ENCODE measurements at places on chromosomes 11 and 22.

DNA sequence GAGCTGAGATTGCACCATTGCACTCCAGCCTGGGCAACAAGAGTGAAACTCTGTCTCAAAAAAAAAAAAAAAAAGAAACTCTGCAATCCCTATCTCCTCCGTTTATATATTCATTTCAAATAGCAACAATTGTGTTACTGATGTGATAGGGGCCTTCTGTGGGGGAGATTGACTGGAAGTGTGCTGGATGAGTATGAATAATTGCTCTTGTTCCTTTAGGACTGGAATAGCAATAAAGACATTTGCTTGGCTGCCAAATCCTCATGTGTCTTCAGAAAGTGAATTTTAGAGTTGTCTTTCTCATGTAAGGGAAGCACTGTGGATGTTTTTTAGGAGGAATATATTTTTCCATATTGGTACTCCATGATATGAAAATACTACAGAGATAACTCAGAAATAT lies 21.1 kb upstream of the ME3 start:
- no peak for DNase-seq

GRCh38 chr11:48088682-48089050 lies 108.3 kb downstream of the PTPRJ start:
- peak; percentile 17 for DNase-seq

GRCh38 chr11:67464411-67465188 lies 4.5 kb downstream of the TMEM134 start:
- peak; percentile 86 for DNase-seq

GRCh38 chr22:25749420-25750169 lies 7.6 kb downstream of the MYO18B start:
- DNase-seq = no peak

DNA sequence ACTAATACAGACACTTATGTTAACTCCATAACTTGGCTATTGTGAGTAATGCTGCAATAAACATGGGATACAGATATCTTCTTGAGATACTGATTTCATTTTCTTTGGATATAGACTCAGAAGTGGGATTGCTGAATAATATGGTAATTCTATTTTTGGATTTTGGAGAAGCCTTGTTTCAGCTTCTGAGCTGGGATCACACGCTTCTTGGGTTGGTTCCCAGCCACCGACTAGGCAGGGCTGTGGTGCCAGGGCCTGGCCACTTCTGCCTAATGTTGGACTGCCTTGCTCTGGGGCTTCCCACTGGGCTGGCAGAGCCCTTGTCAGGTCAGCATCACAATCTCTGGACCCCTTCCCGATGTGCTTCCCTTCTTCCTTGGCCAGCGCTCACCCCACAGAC lies 14.0 kb upstream of the MCHR1 start:
- no peak for DNase-seq

DNA sequence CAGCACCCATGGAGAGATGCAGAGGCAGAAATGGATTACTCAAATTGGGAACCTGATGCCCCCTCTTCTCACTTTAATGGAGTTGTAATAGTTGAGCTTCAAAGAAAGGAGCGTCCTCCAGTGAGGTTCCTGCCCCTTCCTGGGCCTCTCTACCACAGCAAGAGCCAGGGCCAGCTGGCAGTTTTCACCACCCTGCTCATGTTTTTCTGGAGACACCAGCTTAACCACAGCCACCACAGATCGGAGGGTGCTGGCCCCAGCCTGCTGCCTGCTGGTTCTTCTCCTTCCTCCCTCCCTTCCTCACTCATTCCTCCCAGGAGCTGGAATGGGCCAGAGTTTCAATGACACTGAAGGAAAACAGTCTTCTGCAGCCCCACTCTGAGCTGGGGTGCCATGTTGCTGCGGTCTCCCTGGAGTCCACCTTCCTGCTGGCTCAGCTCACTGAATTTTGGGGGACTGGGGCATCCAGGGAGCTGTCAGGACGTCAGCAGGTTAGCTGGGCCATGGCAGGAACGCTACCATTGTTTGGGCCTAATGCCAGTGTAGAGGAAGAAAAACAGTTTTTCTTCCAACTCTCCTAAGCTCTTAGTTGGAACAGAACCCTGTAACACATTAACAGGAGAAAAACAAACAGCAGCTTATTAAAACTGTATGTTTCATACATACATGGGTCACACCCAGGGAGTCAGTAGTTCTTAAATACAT lies 57.7 kb downstream of the TRAF6 start:
- DNase-seq = no peak

GRCh38 chr11:70594031-70594430 lies 195.7 kb downstream of the CTTN start:
- no peak for DNase-seq

DNA sequence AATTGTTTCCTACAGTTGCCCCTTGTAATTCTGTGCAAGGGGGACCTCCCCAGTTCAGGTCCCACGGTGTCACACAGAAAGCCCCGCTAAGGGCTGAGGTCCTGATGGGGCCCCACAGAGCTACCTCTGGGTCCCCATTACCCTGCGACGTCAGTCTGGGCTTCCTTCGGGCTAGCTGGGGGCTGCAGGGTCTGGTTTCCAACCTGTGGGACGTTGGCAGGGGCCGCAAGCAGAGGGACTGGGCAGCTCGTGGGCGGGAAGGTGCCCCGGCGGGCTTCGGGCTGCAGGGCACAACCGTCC lies 698 bp downstream of the SLC37A4 start:
- no peak for DNase-seq

DNA sequence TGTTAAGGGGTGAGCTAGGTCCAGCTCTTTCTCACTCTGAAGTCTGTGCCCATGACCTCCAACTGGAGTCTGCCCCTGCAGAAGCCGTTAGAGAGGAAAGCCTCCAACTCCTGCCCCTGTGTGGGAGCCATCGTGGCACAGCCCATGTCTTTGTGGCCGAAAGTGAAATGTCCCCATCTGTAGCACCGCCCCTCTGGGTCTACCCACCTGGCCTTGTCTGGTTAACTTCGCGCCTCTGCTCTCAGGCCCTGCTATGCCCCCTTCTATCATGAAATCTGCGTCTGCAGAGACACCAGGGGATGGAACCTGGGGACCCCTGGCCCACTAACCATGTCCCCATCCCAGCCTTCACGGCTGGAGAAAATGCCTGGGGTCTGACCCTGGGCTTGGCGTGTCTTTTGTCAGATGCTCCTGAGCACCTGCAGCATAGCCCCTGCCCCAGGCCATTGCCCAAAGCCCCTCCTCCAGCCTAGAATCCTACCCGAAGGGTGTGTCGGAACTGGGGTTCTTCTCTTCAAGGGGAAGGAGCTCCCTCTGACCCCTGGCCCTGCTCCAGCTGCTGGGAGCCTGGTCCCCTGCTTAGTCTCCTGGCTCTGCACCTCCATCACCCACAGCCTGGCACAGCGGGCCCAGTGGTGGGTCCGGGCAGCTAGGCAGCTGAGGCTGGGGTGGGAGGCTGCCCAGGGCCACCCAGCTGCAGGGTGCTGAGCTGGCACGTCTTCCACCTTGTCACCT lies 35.8 kb upstream of the HMOX1 start:
- DNase-seq = no peak

DNA sequence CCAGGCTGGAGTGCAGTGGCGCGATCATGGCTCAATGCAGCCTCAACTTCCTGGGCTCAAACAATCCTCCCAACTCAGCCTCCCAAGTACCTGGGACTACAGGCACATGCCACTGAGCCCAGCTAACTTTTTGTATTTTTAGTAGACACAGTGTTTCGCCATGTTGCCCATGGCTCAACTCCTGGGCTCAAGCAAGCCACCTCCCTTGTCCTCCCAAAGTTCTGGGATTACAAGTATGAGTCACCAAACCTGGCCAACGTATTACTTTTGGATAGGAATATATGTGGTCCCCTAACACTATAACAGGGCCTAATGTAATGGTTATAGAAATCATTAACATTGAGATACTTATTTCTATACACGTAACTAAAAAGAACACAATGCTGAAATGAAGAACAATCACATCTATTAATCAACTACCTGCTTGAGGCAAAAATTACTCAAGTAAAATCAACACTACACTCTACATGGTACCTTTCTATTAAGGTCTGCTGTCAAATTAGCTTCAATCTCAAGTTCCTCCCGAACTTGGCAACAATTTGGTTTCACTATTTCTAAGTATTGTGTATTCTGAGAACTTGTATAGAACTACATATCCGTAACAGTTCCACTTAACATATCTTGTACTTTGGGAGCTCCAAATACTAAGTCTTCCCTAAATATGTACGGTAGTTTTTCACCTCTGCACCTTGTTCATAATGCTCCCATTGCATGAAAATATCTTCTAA lies 124.9 kb downstream of the FCHSD2 start:
- no peak for DNase-seq

DNA sequence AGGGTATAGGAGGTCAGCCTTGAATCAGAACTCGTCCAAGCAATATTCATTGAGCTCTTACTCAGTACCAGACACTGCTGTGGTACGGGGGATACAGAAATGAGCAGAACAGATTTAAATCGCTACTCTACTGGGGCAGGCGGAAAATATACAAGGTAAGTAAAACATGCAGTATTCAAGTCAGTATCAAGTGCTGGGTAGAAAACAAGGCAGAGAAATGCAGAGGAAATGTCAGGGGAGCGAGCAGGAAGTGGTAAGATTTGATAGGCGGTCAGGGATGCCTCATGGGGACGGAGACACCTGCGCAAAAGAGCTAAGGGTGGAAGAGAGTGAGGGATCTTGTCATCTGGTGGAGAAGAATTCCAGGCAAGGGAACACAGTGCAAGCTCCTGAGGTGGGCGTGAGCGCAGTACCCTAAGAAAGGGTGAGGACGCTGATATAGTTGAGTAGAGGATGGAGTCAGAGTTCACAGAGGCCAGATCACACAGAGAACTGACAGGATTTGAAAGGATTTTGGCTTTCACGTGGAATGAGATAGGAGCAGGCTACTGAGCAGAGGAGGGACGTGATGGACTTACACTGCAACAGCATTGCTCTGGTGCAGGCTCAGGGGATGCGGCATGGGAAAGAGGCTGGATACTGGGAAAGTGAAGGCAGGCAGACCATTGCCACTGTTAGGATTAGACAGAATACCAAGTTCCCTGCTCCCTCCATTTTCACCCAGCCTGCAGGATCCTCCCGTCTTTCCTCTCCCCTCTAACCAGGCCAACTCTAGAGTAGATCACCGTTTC lies 35.8 kb downstream of the SC5D start:
- DNase-seq = no peak

DNA sequence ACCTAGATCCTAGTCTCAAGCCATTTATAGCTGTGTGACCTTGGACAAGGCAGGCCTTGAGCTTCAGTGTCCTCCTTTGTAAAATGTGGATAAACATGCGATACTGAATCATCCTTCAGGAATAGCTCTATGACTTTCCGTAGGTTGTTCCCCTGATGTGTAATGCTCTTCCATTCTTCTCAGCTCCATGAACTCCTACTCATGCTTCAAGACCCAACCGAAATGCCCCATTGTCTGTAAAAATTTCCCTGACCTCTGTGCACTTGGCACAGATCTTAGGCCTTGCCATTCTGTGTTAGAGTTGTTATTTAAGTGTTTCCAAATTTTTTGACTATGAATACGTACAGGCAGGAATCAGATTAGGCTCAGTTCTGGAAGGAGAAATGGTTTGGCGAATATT lies 3.3 kb upstream of the BEST1 start:
- DNase-seq = no peak

GRCh38 chr11:47282462-47282861 lies 12.5 kb downstream of the MADD start:
- no peak for DNase-seq

DNA sequence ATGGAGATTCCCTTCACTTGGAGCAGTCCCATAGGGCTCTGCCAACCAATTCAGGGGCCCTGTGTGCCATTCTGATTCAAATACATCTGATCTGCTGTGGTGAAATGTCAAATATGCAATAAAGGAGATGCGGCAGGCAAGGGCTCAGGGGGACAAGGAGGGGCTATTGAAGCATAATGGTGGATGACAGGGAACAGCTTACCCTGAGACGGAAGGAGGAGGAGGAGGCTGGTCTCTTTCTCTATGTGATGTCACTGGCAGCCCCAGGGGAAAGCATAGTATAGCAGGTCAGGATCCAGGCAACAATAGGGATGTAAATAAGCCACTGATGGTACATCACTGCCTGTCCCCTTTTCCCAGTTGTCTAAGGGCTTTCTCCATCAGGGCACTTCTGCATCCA lies 350.9 kb upstream of the SYN3 start:
- DNase-seq = no peak

DNA sequence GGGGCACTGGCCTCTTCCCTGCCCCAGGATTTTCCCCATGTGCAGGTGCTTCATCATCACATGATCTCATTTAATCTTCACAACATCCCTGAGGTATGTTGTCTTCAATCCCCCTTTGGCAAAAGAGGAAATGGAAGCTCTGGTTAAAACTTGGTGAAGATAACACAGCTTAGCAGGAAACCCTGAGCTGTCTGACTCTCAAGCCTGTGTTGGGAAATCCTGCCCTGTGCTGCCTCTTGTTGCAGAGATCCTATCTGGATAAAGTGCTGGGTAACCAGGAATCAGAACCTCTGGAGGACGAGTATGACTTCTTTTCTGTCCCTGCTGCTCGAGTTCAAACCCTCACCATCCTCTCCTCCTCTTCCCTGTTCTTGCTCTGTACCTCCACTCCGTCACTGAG lies 13.1 kb upstream of the E2F8 start:
- no peak for DNase-seq

GRCh38 chr11:2835296-2835695 lies 50.3 kb downstream of the CDKN1C start:
- DNase-seq = no peak

DNA sequence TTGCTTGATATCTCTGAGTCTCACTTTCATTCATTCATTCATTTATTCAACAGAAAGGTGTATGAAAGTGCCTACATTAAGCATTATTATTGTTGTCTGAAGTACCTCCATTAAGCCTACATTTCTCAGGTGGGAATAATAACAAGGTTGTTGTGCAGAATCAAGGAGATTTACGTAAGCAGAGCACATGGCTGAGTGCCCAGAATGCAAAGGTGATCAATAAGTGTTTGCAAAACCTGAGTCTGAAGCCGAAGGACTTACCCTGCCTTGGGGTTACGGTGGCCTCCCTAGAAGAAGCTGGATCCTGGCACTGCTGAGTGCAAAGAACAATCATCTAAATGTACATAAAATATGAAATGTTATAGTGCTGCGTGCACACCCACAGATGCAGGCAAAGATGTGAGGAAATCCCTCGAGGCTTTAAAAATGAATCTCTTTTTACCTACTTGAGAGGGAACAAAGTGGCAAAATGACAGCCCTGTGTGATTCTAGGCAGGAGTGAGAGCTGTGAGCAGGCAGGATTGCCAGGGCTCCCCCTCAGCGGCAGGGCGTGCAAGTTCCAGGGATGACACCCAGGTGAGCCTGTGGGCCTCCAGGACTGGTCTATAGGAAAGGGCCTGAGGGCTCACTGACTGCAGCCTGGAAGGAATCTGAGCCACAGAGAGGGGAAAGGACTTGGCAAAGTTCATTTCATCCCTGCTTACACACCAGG lies 133.1 kb upstream of the TBCEL start:
- peak; percentile 86 for DNase-seq

- DNase-seq = no peak
Measured at GRCh38 chr22:38718414-38718813, 12.7 kb downstream of the GTPBP1 start.

- no peak for DNase-seq
Measured at GRCh38 chr11:86664930-86665329, 7.5 kb downstream of the ME3 start.

DNA sequence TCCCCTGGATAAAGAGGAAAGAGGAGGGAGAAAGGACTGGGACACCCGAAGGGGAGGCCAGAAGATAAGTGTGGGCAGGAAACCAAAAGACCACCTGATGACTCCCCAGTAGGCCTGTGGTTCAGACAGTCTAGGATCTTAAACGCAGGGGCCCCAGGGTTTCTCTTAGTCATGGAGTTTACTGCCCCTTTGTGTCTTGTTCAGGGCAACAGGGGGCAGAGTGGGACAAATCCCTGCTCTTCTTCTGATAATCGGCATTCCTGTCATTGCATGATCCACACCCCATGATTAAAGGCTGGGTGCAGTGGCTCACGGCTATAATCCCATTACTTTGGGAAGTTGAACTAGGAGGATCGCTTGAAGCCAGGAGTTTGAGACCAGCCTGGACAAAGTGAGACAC lies 4.7 kb upstream of the TMPRSS13 start:
- DNase-seq = no peak

Data from NCI-H1105 treated with DMSO at 0.1 percent for 48 hours (cell line).